ENCODE measurements at places on chromosomes 3 and 15. TPM values are rescaled to one million over a fixed set of nuclear protein-coding genes. Genes with fewer than 3 reads are reported as not detected.
A peak's percentile ranks its signal among the peaks of the same experiment; 100 is the strongest.

The TMEM212 gene
- total RNA-seq, result not detected

- H3K4me1 ChIP-seq, result no peaks in the 10 kb centered on the region
- no peaks in the 10 kb centered on the region for H3K27me3 ChIP-seq
- peaks cover 52% of the 10 kb centered on the region for H3K36me3 ChIP-seq
- no peak overlapping the region for H3K27ac ChIP-seq
- H3K4me3 ChIP-seq, result no peak overlapping the region
- DNase-seq, result peak; percentile 4
Measured at GRCh38 chr15:65101411-65101890, 13.5 kb downstream of the UBAP1L start.

GRCh38 chr3:4416427-4416945 is 50.6 kb downstream of the SUMF1 start:
- no peak for DNase-seq
- no peak overlapping the region for H3K27ac ChIP-seq
- no peaks in the 10 kb centered on the region for H3K27me3 ChIP-seq
- no peak overlapping the region for H3K4me3 ChIP-seq
- no peaks in the 10 kb centered on the region for H3K4me1 ChIP-seq
- peaks cover 3% of the 10 kb centered on the region for H3K36me3 ChIP-seq

- no peak overlapping the region for H3K27ac ChIP-seq
- H3K27me3 ChIP-seq, result no peaks in the 10 kb centered on the region
- no peak overlapping the region for H3K4me3 ChIP-seq
Measured at GRCh38 chr15:72222393-72222792, 8.6 kb downstream of the PKM start.

DNA sequence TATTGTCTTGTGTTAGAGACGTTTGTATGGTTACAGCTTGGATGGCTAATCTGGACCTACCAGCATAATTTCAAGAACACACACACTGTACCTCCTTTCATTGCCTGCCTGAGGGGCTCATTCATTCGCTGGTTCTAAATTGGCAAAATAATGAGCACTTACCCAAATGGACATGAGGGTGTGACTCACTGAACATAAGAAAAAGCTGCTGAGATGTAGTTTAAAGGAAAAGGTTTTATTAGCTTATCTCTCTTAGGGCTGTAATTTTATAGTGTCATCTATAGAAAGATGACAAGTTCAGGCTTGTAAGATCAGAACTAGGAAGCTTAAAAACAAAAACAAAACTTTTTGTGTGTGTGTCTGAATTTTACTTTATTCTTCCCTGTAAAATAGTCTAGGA is 120.7 kb upstream of the WNT7A start:
- no peak overlapping the region for H3K4me3 ChIP-seq
- no peak for DNase-seq
- H3K4me1 ChIP-seq, result no peaks in the 10 kb centered on the region
- H3K27me3 ChIP-seq, result no peaks in the 10 kb centered on the region
- no peak overlapping the region for H3K27ac ChIP-seq
- no peaks in the 10 kb centered on the region for H3K36me3 ChIP-seq

DNA sequence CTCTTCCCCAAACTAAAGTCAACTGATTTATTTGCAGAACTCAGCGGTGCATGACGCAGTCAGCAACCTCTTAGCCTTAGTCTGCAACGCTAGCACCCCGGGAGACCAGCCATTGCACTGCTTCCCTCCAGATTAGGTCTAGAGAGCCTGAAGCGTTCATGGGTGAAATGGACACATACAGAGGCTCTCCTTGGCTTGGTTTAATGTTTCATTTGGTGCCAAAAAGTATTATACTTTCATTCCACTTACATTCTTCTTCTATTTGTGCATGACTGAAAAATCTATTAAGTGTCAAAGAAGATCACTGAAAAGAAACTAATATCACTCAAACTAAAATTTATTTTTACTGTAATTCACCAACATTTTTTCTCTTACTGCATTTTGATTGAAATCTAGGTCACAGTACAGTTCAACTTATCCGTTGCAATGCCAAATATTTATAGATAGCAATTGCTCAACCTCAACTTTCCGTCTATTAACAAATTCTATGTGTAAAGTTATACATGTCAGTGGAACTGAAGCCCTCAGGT is 116.2 kb downstream of the ROBO1 start:
- no peak for DNase-seq
- no peaks in the 10 kb centered on the region for H3K4me1 ChIP-seq
- no peaks in the 10 kb centered on the region for H3K27me3 ChIP-seq
- no peak overlapping the region for H3K27ac ChIP-seq

All from thymus (tissue), 14 donors.